ENCODE measurements at places on chromosomes 12 and 14.

DNA sequence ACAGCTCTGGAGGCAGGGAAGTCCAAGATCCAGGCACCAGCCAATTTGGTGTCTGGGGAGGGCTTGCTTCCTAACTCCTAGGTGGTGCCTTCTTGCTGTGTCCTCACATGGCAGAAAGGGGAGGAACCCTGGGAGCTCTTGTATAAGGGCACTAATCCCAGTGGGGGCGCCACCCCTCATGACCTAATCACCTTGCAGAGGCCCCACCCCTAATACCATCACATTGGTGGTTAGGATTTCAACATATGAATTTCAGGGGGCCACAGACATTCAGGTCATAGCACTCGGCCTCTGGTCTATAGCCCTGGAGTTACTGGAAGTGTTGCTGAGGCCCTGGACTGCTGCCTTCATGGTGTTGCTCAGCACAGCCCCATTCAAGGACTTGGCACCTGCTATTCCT, 14.6 kb downstream of the PSMD9 start:
- DNase-seq, result no peak

- DNase-seq, result no peak
These were observed 64.3 kb downstream of the DAD1 start for GRCh38 chr14:22524784-22525161.

GRCh38 chr14:84208451-84208850, 1321.5 kb upstream of the FLRT2 start:
- DNase-seq, result no peak

DNA sequence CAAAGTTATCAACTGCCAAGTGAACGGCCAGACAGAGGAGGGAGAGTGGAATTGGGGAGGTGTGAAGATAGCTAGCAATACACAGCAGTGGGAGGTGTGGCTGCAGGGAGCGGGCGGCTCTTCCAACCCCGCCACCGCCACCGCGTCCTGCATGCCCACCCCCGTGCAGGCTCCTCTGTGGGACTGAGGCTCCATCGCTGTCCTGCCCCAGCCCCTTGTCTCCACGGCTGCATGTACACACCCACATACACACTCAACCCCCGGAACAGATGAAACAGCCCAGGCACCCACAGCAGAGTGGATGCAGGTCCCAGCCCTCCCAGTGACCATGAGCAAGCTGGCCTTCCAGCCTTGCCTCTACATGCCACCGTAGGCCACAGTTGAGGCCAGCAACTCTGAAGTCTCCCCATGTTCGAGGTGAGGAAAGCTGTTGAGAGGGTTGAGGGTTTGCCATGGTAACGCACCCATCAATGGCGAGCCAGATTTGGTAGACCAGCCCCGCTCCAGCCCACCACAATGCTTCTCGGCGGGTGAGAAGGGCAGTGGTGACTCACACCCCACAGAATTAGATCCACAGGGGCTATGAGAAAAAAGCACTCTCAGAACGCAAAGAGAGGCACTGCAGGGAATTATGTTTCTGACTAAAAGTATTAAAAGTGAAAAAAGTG, 39.3 kb downstream of the PITPNM2 start:
- no peak for DNase-seq

- no peak for DNase-seq
These were observed at the start of gene LHX5 for GRCh38 chr12:113471619-113472171. Gene LHX5, minus strand, starts transcription at chr12:113471871. Its CDS starts 373 bp downstream, at chr12:113471498.

DNA sequence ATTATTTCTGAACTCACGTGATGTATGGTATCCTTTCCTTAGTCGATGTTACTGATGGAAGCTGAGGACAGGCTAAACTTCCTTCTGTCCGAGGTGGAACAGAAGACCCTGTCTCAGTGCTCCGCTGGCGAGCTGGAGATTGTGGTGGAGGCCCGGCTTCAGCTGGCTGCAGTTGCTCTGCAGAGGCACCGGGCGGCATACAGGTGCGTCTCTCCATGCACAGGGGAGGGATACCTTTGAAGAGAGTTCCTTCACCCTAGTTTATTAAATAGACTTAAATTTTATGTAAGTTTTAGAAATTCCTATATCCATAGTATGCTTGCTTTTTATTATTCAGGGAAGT, 186.7 kb upstream of the NEDD1 start:
- DNase-seq, result no peak

DNA sequence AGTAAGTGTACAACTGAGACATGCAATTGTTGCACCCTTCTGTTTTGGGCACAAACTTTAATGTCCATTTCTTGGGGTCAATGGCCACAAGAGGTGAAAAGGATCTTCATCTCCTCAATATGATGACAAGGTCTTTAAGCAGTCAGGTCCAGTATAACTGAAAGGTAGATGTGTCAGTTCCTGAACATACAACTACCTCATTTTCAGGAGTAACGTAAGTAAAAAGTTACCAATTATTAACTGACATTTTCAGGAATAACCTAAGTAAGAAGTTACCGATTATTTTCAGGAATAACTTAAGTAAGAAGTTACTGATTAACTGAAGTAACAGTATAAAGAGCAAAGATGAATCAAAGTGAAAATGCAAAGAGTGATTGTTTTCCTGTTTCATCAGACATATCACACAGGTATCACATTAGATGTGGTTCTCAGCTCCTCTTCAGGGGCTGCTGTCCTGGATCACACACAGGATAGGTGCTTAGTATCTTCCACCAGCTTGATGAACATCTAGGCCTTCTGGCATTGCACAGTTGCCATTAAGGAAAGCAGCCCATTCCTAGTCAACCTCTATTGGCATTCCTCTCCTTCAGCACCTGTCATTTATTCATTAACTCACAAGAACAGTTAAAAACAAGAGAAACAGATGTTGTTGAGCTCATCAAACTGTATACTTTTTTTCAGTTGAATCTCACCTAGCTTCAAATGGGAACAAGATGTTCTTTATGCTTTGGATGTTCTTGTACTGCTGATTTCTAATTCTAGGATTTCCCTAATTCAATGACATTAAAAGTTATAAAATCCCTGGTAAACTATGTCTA, 200.0 kb downstream of the FOXG1 start:
- DNase-seq, result no peak

DNA sequence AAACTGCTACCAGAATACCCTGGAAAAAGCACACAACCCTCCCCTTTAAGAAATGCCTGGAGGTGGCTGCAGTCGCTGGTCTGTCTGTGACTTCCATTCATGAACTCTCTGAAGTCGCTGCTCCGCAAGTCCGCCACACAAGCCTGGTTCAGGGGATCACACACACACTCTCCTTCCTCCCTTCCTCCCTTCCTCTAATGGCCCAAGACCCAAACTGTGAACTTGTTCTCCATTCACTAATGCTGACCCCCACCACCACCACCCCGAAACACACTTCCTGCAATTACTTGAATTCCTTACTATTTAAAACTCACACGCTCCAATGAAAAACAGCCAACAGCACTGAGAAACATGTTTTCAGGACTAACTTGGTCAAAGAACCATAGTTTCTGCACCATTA, 1.0 kb upstream of the LMO3 start:
- DNase-seq, result no peak

GRCh38 chr12:10101648-10102220, 2.9 kb upstream of the CLEC1A start:
- no peak for DNase-seq

DNA sequence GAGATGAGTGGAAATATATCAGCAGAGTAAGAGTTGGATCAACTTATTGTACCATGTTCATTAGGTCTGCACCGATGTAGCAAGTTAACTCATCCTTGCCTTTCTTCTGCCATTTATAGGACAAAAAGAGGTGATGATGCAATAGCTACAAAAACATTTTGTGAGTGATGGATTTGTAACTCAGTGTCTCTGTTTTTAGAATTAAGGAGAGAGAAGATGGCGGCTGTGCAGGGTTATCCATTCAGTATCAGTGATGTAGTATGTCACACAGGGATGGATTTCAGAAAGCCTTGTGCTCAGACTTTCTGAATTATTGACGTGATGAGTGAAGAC, 62.1 kb upstream of the GNPNAT1 start:
- no peak for DNase-seq

GRCh38 chr12:51262758-51263177, 7.4 kb downstream of the SMAGP start:
- DNase-seq, result no peak

DNA sequence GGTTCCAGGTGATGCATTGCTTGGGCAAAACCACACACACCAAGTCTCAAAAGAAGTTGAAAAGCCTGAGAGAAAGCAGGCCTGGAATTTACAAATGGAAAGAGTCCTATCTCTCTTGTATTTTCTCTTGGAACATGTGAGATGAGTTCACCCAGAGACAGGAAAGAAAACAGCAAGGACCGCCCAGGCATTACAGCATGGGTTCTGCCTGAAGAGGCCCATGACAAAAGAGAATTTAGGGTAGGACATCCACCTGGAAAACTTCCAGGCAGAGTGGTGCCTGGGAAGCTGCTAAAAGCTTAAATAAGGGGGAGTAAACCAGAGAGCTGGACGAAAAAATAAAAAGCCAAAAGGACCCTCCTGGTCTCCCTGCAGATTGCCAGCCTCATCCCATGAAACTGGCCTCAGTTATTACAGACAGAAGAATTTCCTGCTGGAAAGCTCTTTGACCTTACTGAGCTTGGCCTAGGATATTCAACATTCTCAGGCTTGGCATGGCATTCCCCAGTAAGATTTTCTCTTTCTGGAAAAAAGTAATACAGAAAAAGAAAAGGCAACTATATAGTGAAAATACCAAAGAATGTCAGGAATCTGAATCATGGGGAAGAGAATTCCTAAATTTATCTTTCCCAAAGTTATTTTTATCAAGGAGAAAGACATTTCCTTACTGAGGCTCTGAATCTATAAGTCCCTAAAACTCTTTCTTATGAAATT, 121.3 kb upstream of the NUDT4 start:
- no peak for DNase-seq

DNA sequence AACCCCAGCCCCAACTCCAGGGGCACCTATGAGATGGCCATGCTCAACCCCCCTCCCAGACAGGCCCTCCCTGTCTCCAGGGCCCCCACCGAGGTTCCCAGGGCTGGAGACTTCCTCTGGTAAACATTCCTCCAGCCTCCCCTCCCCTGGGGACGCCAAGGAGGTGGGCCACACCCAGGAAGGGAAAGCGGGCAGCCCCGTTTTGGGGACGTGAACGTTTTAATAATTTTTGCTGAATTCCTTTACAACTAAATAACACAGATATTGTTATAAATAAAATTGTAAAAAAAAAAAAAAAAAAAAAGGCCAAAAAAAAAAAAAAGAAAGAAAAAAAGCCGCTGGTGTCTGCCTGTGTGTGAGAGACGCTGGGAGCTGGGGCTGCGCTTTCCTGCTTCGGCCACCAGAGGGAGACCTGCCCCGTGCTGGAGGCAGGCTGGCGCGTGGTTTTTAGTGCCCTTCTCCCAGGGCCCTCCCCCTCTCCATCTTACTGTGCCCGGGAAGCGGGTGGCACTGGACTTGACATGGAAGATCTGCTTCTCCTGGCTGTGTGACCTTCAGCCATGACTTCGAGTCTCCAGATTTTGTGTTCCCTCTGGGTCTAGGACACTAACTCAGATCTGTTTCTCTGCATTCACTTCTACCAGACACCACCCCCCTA, 3.4 kb upstream of the NXPH4 start:
- peak; percentile 75 for DNase-seq

GRCh38 chr14:36442824-36443241, 77.2 kb downstream of the NKX2-1 start:
- no peak for DNase-seq

- DNase-seq, result no peak
These were observed 366.4 kb downstream of the IPO8 start for GRCh38 chr12:30329281-30329680.

DNA sequence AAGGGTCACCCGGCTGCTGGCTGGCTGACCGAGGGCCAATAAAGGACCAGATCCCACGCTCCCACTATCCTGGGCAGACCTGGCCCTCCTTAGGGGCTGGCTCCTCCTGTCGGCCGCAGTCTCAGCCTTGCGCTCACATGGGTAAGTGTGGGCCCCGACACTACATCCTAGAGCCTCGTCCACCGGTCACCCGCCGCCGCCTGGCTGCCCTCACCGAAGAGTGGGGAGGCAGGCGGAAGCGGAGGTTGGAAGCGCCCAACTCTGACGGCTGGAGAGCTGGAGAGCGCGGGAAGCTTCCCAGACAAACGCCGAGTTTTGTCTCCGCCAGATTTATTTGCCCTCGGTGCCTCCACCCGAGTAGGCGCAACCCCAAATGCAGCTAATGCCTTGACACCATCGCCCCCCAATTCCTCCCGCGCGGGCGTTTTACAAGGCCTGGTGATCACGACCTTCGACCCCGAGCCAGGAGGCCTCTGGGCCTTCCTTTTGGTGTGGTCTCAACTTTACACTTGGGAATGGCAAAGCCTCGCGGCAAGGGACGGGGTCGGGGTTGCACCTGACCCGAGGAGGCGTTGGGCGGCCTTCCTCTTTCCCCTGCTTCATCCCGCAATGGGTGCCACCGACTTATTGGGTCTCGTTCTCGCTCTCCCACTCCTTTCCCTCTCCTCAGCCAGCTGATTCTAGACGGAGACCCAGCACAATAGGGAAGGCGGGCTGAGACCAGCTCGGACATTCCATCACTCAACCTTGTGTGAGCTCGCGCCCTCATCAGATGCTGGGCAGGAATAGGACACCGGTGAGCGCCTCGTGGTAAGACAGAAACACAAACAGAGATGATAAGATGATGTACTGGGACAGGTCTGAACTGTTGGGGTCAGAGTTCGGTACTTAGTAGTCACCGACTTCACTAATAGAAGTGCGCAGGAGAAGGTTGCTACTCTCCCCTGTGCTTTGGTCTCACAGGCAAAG, 78.3 kb upstream of the ANO4 start:
- DNase-seq, result no peak

DNA sequence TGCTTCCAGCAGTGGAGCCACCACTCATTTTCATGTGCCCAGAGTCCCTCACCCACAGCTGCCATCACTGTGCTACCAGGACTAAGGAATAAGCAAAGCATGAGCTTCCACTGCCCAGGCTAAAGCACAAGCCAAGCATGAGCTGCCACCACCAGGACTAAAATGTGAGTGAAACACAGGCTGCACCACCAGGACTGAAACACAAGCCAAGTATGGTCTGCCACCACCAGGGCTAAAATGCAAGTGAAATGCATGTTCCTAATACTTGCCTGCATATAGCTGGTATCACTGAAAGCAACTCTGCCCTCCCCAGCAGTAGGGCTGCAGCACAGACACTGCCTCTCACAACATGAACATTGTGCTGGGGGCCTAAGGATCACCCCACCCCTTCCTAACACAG, 30.0 kb downstream of the CEP83 start:
- DNase-seq, result no peak

DNA sequence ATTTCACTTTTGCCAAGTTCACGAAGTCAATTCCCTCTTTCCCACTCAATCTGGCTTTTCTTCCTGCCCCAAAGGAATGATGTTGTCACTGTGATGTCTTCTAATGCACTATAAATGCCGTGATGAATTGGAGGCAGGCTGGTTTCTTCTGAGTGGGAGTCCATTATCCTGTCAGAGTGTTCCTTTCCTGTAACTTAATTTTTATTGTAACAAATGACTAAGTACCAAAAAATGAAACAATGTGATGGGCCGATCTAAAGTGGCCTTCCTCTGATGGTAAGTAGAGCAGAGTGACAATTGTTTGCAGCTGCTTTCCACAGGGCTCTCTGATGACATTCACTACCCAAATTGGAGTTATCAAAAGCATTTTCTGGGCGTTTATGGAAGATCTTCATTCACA, 22.2 kb downstream of the TMEM30B start:
- DNase-seq, result no peak
